ENCODE measurements at places on chromosomes 4 and X. TPM values are rescaled to one million over a fixed set of nuclear protein-coding genes. Genes with fewer than 3 reads are reported as not detected.

TMEM150C gene
- 3.2 TPM for total RNA-seq

FATE1 gene
- total RNA-seq, result not detected

PITX2 gene
- 8.3 TPM for total RNA-seq

ZNF330 gene
- total RNA-seq, result 16.3 TPM

EGF gene
- 20.3 TPM for total RNA-seq

C4orf33 gene
- 11.3 TPM for total RNA-seq

PNMA6A gene
- not detected for total RNA-seq

USP27X gene
- total RNA-seq, result 4.8 TPM

STBD1 gene
- total RNA-seq, result 0.76 TPM

LEF1 gene
- total RNA-seq, result 10.0 TPM

REPS2 gene
- 10.9 TPM for total RNA-seq

- DNase-seq, result peak; percentile 76
Measured at GRCh38 chr4:1490011-1490653, 83.9 kb upstream of the NKX1-1 start.

DNA sequence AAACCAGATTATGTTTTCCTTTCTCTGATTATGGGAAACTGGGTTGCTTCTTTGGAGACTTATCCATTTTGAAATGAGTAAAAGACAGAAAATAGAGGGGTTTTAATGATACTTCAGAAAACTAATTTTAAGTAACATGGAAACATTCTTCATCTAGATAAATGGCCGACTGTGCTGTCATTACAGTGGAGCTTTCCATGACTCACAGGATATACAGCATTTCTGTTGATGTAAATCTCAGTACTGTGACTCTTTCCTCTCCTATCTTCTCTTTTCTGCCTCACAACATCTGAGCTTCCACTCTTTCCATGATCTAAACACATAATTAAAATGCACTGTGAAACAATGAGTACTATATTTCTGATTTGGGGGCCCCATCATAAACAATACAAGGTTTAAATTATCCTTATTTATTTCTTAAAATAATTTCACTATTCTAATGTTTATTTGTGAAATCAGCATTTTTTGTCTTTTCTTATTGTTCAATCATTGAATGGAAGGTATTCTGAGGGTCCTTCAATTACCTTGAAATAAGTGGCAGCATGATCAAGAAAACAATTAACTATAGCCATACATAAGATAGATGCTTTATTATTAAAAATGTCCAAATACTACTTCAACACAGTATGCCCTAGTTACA, 19.3 kb downstream of the SEC24D start:
- DNase-seq, result no peak

- no peak for DNase-seq
Measured at GRCh38 chrX:128634754-128635153, 582.6 kb upstream of the ACTRT1 start.

GRCh38 chr4:152997771-152998487, 61.8 kb downstream of the FHDC1 start:
- DNase-seq, result no peak

- no peak for DNase-seq
Measured at GRCh38 chr4:95049551-95050233, 291.9 kb downstream of the BMPR1B start.

GRCh38 chrX:47992095-47992380, 11.8 kb downstream of the ZNF182 start:
- DNase-seq, result no peak

DNA sequence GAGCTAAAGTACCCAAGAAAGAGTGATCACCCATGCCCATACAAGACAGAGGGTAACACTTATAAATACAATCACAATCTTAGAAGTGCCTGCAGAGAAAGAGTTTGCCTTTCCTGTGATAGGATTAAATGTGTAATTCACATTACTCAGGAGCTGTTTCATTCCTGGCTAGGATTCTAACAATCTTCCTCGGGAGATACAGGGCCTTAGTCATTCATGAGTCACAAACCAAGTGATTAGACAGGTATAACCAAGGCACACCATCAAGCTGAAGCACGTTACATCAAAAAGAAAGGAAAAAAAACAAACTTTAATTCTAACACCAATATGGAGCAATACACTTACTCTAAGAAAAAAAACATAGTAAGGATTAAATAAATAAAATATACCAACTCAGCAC, 14.9 kb downstream of the ABCG2 start:
- no peak for DNase-seq

DNA sequence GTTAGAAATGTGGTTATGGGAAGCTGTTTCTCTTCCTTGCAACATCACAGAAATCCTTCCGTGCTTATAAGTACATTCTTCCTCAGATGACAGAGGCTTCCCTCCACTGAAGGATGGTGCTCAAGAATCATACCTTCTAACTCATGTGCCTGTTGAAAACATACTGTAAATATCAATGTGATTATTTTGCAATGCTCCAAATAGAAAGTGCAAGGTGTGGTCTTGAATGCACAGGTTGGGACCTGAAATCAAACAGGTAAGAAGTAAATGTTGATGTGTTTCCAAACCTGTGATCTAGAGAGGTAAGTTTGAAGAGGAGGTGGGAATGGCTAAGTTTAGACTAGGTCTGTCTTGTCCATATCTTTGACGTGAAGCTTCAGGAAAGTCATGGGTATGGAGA, 87.7 kb downstream of the ZNF518B start:
- DNase-seq, result no peak

DNA sequence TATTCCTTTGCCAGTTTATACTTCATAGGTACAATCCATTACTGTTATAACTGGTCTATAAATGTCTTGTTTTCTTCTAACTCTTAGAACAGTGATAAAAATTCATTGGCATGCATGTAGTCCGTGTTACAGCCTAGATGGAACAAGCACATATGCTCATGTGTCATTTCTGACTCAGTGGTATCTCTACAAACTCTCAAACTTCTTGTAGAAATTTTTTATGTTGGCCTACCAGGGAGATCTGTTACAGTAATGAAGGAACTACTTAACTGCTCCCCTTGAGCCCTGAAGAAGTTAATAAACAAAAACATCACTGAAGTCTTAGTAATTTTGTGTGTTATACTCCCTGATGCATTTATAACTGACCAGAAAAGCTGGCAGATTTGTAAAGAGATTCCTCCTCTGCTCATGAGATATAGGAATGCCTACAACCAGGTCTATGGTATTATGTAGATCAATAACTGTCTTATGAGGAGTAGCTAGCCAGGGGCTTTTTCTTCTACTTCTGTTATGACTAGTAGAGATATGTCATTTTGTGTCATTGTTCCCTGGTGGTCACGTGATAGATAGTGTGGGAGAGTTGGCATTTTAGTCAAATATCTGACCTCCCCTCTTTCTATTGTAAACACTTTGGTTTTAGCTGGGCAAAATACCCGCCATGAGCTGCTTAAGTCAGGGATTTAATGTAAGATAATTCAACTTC, 53.7 kb upstream of the FAAH2 start:
- DNase-seq, result no peak

DNA sequence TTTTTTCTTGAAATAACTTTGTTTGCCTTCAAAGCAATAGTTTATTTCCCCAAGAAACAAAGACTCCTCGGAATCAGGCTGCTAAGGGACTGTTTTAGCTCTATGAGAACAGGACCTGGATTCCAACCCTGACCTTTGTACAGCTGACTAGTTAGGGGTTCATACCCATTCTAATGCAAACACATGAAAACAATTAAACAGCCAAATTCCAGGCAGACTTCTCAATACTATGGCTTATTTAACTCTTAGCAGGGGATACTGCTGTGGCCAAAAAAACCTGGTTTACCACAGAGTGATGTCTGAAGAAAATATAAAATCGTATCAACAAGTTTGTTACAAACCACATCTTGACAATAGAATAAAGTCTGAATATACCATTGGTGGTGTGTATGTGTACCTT, 129.6 kb upstream of the INTU start:
- DNase-seq, result no peak

DNA sequence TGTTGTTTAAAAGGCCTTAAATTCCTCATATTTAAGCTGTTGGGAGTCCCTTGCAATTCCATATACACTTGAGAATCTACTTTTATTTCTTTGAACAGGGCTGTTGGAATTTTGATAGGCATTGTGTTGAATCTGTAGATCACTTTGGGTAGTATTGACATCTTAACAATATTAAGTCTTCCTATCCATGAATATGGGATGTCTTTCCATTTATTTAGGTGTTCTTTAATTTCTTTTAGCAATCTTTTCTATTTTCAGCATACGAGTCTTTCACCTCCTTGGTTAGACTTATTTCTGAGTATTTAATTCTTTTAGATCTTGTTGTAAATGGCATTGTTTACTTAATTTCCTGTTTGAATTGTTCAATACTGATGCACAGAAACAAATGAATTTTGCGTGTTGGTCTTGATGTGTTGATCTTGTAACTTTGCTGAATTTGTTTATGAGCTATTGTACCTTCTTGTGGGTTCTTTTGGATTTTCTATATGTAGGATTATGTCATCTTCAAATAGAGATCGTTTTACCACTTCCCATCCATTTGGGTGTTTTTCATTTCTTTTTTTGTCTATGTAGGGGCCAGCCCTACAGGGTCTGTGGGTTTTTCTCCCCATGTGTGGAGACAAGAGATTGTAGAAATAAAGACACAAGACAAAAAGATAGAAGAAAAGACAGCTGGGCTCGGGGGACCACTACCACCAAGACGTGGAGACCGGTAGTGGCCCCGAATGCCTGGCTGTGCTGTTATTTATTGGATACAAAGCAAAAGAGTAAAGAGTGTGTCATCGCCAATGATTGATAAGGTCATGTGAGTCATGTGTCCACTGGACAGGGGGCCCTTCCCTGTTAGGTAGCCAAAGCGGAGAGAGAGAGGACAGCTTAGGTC, 18.2 kb upstream of the CTBP1 start:
- no peak for DNase-seq

DNA sequence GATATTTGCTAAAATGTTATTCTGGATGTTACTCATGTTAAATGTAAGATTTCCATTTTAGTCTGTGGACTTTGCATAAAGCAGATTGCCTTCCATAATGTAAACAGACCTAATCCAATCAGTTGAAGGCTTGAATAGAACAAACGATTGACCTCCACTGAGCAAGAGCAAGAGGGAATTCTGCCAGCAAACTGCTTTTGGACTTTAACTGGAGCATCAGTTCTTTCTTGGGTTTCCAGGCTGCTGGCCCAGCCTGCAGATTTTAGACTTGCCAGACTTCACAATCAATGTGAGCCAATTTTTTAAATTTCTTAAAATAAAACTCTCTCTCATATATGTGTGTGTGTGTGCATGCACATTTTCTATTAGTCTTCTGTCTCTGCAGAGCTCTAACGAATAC, 1248.8 kb downstream of the ADGRL3 start:
- no peak for DNase-seq

DNA sequence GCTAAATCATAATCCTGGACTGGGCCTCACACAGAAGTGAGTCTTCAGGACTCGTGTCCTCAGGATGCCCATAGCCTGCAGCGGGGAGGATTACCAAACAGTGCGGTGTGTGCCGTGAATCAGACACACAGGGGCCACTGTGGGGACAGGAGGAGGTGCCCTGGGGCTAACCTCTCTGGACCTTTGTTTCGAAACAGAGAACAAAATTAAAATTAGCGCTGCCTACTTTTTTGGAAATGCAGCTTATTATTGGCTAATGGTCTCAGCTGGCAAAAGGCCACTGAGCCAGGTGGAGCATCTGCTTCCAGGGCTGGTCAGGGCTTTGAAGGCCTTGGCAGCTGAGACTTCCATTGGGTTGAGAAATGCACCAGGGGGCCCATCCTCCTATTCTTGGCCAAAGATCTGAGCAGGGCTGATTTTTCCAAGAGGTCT, 236.2 kb downstream of the EVC2 start:
- no peak for DNase-seq

DNA sequence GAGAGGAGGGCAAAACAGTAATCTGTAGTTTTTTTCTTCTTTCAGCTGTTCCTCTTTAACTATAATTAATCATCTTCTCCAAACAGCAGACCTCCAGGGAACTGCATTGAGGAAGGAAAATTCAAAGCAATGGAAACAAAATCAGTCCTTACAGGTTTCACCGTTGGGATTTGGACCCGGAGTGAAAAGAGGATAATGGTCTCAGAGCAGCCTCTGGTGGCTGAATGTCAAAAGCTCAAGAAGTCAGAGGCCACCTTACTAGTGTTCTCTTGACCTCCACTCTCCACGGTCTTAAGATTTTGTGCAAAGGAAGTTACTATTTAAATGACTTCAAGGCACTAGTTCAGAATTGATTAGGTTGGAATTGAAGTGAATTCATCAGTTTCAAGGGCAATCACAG, 16.0 kb upstream of the MID1 start:
- DNase-seq, result no peak

GRCh38 chr4:106315476-106315967, 487 bp downstream of the TBCK start:
- DNase-seq, result no peak

DNA sequence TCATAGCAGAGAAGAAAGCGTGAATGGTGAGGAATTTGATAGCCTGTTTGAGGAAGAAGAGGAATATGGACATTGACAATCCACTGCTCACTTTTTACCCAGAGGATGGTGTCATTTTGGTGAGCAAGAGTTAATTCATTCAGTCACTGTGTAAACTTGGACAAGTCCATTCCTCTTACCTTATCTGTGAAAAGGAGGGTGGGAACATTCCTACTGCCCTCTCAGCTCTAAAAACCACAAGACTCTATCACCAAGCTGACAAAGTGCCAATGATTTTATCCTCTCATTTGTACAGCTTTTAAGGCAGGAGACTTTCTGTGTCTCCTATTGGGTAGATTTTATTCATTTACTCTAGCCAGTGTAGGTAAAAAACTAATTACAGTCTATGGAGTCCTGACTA, 103.8 kb downstream of the LUZP4 start:
- no peak for DNase-seq
